ENCODE measurements at places on chromosomes 3 and 15.

- no peak for DNase-seq
These were observed 57.5 kb downstream of the RBMS3 start for GRCh38 chr3:29338377-29338776.

DNA sequence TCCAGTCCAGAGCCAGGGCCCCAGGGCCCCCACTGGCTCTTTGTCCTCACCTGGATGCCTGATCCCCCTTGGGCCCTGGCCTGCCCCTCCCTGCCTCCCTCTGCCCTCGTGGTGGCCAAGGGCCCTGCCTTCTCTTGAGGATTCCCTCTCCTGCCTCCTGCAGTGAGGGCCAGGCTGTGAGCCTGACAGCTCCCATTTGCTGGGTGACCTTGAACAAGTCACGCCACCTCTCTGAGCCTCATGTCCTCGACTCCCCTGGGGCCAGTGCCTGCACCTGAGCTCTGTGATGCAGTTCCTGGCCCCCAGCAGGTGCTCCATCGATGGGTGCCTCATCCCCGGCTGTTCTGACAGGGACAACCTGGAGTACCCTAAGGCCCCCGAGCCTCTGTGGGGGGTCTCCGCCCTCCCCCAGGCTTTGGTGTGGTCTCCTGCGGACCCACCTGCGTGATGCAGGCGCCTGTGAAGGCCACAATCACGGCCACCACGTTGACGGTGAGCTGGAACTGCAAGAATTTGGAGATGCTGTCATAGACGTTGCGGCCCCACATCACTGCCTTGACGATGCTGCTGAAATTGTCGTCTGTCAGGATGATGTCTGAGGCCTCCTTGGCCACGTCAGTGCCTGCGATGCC is 24.1 kb upstream of the SEC13 start:
- no peak for DNase-seq

DNA sequence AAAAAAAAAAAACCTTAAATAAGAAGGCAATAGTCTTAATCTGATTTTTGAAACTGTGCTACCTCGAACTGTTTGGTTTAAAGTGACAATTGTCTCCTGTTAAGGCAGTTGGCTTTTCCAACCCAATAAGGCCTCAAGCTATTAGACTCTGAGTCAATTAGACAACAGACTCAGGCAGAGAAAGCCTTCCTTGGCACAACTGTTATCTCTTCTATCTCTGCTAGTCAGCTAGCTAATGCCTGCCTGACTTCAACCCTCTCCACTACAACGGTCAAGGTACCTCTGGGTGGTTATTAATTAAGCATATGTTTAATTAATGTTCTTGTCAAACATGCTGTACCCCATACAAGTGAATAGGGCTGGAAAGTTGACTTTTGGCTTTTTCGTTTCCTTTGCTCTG is 110.2 kb upstream of the NLGN1 start:
- DNase-seq, result no peak

GRCh38 chr15:62803856-62804400 is 238.6 kb upstream of the TPM1 start:
- no peak for DNase-seq

Data from activated CD4-positive, alpha-beta memory T cell treated with anti-CD3 and anti-CD28 coated beads for 36 hours (primary cell).